GM20000 (cell line): ENCODE measurements at places on chromosomes 16 and 17.

GRCh38 chr16:1474082-1474795, 589 bp downstream of the CLCN7 start:
- no peak for DNase-seq

- DNase-seq, result no peak
These were observed 4.0 kb downstream of the HAGHL start for GRCh38 chr16:730666-731509.

DNA sequence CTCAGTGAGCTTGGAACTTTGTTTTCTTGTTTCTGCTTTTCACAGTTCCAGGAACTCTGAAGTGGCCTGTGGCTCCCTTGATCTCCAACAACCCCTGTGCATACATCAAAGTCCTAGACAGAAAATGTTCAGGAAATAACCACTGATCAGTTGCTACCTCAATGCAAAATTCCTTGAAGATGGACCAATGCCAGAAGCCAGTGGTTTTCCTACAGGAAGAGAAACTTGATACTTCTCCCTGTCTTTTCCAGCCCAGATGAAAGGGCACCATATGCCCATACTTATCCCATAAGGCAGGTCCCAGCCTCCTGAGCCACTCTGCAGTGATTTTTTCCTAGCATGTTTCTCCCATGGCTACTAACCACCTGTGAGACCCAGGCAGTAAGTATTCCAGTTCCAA, 12.3 kb upstream of the CDRT4 start:
- no peak for DNase-seq

DNA sequence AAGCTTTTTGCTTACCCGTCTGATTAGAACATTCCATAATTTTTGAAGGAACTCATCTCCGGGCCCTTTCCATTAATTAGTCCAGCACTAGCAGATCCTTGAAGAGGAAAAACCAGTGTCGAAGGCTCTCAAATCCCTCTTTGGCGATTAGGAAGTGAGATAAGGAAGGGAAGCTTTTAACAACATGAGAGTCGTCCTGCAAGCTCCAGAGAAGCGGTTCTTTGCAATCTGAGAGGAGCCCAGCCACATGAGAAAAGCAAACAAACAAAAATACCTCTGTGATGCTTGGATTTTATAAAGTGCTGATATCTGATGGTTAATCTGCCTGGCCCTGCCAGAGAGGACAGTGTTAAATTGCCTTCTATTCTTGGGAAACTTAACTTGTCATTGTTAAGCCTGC, 339.8 kb upstream of the SALL1 start:
- DNase-seq, result no peak

DNA sequence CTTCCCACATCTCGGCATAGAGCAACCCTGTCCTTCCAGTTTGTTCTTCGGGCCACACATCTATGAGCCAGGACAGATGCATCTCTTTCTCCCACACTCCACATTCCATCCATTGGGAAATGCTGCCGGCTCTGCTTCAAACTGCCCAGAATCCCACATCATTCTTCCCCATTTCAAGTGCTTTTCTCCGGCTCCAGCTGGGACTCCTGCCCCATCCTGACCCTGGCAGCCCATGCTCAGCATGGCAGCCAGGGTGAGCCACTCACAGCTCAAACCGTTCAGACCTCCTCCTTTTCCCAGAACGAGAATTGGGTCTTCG, 132.8 kb upstream of the SDK2 start:
- no peak for DNase-seq
